GM19239 (cell line): ENCODE measurements at places on chromosomes 5 and 9.

DNA sequence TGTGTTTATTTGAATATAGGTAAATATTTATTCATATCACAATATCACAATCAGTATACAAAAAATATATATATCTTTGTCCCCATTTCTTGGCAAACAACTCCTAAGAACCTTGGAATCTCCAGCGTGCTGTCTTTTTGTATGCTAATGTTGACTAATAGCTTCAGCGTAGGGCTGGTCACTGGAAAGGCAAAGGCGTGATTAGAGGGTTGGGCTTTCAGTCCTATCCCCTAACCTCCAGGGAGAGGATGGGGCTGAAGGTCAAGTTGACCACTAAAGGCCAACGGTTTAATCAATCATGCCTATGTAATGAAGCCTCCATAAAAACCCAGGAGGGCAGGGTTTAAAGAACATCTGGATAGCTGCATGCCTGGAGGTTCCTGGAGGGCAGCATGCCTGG is 79.6 kb upstream of the BNC2 start:
- DNase-seq: no peak

- no peak for DNase-seq
Measured at GRCh38 chr9:25857147-25857546, 178.9 kb upstream of the TUSC1 start.

- DNase-seq: no peak
Measured at GRCh38 chr5:54655761-54656160, 138.2 kb downstream of the SNX18 start.

DNA sequence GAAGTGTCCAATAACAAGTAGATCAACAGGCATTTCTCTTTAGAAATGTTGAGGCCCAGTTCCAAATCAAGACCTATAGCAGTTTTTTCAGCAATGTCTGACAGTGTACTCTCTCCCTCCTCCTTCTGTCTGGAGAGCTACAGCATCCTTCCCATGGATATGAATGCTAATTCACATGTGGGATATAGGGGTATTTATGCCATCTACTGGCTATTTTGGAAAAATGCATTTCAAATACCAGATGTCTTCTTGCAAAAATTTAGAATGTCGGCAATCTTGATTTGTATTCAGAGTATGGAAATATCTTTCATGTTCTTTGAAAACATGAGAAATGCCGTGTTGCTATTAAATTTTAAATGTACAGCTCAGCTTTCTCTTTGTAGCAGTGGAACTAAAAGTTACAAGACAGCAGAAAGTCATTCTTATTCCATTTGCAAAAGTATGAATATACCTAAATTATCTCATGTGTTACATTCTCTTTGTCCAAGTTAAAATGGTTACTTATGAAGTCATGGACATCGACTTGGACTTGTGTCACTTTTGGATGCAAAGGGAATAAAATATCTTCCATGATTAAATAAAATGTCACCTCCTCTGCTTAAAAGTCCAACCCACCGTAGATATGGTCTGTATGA is 647.8 kb downstream of the TAF11L14 start:
- DNase-seq: no peak

DNA sequence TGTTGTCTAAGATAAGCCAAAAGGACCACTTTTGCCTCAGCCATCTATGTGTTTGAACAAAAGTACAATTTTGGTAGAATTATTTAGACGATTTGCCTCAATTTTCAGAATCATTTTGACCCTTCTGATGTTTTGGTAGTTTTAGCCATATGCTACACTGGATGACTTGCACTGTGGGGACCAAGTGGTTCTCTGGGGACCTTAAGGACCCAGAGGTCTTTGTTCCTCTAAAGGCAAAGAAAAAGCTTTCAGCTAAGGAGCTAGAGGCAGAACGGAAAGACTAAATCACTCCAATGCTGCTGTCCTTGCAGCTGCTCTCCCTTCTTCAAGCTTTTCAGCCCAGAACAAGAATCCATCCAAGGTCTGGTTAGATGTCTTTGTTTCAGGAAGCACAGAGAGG is 51.0 kb upstream of the APC start:
- DNase-seq: no peak

DNA sequence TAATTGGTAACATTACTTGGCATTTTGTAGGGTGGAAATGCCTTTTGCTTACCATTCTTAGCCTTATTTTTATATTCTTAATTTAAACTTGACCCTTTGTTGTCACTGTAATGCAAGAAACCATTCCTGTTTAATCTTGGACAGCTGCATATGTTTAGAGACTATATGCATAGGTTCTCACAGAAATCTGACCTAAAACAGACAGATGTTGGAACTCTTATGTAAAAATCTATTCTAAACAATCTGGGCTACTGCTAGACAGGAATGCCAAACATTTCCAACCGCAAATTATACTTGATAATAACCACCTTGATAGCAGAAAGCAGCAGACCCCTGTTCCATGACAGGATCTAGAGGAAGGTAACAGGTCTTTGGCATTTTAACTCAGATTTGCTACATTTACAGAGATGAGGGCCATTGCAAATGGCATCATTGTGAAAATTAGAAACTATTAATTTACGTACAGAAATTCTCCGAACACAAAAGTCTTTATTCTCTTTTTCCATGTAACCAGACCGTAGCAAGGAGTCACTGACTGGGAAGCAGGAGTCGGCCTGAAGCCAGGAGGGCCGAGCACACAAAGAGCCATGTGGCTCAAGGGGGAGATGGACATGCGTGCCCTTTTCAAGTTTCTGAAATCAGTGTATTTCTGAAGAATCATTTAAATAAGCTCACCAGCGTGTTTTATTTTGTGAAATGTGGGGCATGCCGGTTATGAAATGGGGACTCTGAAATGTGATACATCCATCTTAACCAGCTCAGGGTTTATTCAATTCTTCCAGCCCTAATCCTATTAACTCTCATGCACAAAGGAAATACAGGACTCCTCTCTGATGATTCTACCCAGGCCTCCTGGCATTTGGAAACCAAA is 139.3 kb downstream of the AOPEP start:
- DNase-seq: no peak

GRCh38 chr5:92652756-92653155 is 928.3 kb downstream of the NR2F1-AS1 start:
- no peak for DNase-seq

GRCh38 chr5:139925216-139925562 is 117.9 kb downstream of the NRG2 start:
- DNase-seq: no peak
